ENCODE measurements at places on chromosomes 1 and 21.

DNA sequence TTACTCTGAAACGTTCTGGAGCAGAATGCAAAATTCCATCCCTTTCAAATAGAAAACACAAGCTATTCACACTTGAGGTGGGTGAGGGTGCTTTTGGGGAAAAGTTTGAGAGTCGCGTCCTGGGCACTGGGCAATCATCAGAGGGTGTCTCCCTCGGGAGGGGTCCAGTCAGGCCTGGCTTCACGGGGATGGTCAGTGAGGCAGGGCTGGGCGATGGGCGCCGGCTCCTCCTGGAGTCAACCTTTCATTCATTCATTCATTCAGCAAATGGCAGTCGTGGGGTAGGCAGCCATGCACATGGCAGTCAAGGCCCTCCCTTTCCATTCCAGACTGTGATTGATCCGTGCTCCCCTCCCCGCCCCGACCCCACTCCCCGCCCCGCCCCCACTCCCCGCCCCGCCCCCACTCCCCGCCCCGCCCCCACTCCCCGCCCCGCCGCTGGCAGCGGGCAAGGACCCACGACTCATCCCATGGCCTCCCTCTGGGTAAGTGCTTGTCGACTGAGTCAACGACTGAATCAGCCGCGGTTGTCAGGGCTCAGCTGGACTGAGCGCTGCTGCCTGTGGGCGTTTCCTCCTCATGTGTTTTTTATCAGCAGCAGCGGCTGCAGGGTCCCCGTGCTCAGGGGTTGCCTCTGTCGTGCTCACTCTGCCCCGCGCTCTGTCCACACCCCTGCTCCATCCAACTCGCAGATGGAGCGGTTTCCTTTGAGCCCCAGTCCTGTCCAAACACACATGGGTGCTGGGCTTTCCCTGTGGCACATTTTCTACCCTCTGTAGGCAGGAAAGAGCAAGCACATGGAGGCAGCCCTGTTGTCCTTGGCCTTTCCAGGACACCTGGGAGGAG lies 12.5 kb upstream of the SPSB1 start:
- no peak for DNase-seq

DNA sequence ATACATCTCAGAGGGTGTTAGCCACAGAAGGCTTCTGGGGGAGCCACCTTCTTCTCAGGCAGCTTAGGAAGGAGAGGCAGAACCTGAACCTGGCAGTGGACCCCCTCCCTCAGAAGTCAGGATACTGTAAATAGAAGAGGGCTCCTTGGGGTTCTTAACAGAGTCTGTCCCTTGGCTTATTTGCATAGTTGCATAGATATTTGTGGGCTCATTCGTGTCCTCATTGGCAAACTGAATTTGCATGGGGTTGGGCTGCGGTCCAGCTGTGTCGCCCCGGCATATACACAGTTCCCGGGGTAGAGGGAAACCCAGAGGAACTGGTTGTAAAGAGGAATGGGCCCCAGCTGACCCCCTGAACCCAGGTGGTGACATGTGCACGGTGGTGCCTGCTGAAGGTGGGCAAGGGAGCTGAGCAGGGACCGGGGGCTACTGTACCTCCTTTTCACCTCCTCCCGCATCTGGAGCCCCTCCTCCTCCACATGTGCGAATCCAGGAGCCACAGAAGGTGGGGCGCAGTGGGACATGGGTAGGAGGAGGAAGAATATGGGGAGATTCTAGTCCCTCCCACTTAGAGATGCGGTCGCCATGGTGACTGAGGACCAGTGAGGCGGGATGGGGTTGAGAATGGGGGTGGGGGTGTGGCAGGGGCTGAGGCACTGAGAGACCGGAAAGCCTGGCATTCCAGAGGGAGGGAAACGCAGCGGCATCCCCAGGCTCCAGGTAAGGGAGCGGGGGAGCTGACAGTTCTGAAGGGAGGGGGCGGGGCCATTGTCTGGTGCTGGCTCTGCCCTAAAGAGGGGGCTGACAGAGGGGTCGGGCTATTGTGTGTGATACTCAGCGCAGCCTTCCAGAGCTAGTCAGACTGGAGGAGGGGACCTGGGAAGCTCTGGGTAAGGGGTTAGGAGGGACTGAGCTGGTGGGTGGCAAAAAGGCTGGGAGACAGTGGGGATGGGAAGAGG lies 3.7 kb upstream of the SEMA4A start:
- no peak for DNase-seq

- no peak for DNase-seq
Measured at GRCh38 chr1:219478811-219479210, 134.1 kb downstream of the ZC3H11B start.

- DNase-seq, result no peak
Measured at GRCh38 chr21:33561373-33561772, 18.5 kb downstream of the SON start.

Data from breast epithelium (tissue), 4 donors.